ENCODE measurements at places on chromosomes 13 and 19.

GRCh38 chr13:43537124-43537523 is 249.6 kb downstream of the ENOX1 start:
- DNase-seq, result no peak

- DNase-seq, result no peak
Observed at GRCh38 chr13:38577048-38577447, 109.8 kb upstream of the FREM2 start.

DNA sequence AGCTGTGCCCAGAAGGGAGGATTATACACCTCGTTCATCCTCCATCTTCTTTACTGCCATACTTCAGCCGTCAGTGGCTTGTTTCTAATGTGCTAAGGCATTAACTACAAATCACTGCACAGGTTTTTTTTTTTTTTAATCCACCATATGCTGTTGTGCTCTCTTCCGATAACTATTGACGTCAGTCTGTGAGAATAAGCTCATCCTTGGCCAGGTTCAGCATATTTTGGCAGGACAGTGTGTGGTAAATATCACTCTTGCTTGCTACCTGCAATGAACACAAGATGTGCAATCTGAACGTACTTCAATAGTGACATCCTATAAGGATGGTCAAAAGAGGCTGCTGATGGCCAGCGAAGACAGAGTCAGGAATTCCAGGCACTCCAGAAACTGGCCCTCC is 2030.7 kb upstream of the PCDH20 start:
- DNase-seq, result no peak

GRCh38 chr19:49371184-49371583 is 7.5 kb downstream of the DKKL1 start:
- no peak for DNase-seq

GRCh38 chr19:329876-330275 is 14.7 kb downstream of the MIER2 start:
- no peak for DNase-seq

DNA sequence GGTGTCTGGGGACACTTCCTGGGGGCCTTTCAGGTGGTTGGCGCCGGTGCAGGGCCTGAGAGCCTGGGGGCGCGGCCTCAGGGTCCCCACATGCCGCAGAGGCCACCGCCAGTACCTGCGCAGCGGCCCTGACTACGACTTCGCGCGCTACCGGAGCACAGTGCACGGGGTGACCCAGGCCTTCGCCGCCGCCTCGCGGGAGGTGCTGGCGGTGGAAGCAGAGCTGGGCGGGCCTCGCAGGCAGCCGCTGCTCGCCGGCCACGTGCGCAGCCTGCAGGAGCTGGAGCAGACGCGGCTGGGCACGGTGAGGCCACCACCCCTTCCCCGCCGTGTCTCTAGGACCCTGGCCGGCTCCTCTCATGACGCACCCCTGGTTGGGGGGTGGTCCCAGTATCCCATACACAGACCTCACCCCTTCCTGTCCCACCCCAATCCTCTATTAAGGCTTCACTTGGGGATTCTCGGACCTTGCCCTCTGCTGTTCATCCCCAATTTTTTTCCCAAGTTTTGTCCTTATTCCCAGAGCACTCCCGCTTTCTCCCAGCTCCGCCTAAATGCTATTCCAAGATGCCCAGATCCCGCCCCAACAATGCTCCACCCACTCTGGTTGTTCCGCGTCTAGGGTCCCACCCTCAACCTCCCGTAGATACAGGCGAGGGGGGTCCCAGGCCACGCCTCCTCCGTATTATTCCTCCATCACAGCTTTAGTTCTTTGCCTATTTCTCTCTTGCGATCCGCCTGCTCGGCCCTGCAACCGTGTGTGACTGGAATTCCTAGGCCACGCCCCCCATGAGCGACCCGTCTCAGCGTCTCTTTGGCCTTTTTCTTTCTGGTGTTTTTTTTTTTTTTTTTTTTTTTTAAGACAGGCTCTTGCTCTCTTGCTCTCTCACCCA is 1.0 kb downstream of the REX1BD start:
- peak; percentile 81 for DNase-seq

- DNase-seq, result no peak
Observed at GRCh38 chr13:32391101-32391619, 36.8 kb downstream of the N4BP2L1 start.

DNA sequence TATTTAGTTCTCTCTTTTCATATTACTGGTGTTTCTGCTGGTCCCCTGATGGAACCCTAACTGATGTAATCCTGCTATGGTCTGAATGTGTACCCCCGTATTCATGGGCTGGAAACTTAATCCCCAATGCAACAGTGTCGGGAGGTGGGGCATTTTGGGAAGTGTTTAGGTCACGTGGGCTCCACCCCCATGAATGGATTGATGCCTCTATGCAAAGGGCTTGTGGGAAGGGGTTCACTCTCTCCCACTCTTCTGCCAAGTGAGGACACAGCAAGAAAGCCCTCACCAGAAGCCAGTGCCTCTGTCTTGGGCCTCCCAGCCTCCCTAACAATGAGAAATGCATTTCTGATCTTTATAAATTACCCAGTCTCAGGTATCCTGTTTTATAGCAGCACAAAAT is 21.2 kb upstream of the UBAC2 start:
- no peak for DNase-seq

DNA sequence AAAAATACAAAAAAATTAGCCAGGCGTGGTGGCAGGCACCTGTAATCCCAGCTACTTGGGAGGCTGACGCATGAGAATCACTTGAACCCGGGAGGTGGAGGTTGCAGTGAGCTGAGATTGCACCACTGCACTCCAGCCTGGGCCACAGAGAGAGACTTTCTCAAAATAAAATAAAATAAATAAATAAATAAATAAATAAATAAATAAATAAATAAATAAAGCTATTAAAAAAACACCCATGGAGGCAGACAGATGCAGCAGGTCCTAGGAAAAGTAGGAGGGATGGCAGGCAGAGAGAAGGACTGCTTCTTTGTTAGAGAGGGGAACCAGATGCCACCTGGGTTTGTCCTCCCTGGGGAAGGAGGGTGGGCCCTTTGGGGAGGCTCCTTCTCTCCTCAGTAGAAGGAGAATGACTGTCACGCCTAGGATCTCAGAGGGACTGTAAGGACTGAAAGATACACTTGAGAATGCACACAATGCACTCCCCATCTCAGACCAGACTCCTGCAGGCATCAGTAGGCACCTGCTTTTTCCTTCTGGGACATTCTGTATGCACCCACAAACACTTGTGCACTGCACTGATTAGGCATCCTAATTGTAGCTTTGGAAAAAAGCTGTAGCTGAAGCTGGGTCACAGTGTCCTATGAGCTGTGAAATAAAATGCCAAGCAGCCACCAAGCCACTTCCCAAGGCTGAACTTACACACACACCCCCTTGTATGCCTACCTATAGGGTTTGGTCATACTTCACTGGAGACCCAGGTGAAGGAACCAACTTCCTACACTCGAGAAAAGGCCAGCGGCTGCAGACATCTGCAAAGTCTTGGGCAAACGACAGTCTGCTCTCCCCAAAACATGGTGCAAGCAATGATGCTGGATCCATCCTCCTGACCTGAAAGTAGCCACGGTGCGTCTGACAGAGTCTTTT is 18.9 kb upstream of the SLC35E1 start:
- no peak for DNase-seq

GRCh38 chr13:96817336-96817941 is 176.8 kb downstream of the OXGR1 start:
- peak; percentile 11 for DNase-seq

DNA sequence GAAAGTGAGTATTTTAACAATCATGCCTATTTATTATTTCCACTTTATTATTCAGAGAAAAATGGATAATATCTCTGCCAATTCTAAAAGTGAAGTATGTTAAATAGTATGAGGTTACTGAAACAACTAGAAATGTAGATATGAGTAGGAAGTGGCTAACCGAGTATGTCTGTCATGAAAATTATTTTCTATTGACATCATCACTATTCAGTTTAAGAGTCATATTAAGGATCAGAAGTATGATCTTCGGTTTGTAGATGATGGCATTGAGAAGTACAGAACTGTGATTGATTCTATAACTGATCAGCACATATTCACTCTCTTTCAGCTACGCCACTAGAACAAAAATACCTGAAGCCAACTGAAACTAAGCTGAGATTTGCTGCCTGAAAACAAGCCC is 146.4 kb upstream of the SLITRK5 start:
- DNase-seq, result peak; percentile 7

DNA sequence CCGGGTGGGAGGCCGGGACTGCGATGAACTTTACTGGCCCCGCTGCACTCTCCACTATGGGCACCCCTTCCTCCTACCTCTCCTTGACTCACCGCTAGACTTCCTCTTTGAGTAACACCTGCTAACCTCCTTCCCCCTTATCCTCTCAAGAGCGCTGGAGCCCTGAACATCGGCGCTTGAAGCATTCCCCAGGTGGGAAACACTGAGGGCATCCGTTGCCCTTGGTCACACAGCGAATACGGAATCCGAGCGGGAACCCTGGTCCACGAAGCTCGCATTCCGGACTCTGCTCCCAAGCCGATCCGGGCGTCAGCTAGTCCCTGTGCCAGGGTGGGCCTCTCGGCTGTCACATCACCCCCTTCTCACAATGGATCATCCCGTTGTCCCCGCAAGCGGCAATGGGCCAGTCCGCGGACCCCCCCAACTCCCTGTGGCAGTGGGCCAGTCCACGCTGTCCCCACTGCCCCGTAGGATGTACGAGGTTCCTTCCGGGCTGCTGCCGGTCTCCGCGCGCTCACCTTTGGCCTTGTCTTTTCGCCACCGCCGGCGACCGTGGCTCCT is 4.2 kb downstream of the LIPE start:
- peak; percentile 69 for DNase-seq

DNA sequence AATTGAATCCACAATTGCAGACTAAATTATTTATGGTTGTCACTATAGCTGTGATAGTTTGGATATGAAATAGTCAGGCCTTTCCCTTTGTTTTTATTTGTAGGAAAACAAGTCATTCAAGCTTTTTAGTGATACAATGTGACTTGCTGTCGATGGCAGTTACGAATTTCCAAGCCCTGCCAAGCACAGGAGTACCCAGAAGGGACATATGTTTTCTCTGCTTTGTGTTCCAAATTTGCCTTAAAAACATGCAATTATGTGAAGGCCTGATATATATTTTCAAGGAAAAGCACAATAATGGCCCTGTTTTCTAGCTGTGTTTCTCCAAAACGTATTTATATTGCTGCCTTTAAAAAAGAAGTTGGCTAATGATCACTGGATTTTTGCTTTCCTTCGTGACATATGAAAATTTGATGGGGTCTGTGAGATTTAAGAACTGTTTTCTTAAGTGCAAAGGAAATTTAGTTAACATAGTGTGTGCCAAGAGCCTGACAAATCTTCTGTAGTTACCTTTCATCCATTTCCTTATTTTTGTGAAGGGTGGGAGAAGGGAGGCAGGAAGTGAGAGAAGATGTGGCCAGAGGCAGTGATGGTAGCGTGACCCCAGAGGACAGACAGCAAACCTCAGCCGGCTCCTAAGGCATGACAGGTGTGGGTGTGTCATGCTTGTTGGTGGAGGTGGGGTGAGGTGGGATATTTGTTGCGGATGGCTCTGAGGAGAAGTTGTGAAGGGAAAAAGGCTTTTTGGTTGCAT is 79.6 kb downstream of the TEX26 start:
- DNase-seq, result no peak

- DNase-seq, result no peak
Observed at GRCh38 chr13:30292325-30292724, 15.0 kb downstream of the KATNAL1 start.

DNA sequence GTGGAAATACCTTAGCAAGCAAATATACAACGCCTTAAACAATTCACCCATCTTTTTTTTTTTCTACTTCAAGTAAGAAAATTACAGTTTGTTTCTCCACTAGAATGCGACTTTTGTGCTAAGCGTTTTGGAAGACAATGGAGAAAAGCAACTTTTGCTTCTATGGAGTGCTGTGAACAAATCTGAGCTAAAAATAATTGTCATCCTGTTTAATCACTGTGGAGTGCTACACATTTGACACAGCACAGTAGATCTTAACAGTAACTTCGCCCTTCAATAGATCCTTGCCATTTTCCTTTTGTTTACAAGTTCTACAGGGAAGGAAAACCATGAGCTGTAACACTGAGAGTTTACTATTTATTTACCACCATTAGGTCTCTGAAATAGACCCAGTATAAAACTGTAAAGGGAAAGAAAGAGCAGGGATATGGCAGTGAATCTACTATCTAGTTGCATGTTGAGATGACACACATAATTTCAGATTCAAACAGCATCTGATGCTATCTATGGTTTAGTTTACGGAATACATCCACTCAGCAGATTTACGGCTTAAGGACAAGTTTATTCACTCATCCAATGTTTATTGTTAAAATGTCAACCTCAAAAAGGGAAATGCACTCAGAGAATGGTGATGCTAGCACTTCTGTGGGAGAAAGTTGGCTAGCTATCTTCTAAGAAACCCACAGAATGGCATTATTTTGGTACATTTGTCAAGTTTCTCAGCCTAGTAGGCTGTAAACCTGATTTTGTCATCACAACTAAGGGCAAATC is 175.3 kb downstream of the VWA8 start:
- no peak for DNase-seq

DNA sequence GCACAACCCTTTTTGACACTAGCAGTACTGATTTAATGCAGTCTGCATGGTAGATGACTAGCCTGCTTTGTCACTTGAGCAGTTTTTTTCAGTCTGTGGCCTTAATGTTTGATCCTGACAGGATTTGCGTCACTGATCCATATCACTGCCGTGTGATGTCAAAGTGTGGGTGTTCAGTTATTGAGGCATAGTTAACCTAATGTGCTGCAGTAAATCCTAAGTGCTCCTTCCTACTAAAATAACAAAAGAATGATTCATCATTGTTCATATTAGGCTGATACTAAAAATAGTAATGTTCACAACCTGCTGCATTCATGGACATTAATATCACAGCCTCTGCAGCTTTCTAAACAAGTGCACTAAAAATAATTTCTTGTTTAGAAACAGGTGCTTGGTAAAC is 121.9 kb upstream of the MLNR start:
- DNase-seq, result peak; percentile 91

- no peak for DNase-seq
Observed at GRCh38 chr13:23500849-23501248, 67.3 kb upstream of the SACS start.

GRCh38 chr19:29673451-29674371 is 8.4 kb downstream of the PLEKHF1 start:
- DNase-seq, result no peak

DNA sequence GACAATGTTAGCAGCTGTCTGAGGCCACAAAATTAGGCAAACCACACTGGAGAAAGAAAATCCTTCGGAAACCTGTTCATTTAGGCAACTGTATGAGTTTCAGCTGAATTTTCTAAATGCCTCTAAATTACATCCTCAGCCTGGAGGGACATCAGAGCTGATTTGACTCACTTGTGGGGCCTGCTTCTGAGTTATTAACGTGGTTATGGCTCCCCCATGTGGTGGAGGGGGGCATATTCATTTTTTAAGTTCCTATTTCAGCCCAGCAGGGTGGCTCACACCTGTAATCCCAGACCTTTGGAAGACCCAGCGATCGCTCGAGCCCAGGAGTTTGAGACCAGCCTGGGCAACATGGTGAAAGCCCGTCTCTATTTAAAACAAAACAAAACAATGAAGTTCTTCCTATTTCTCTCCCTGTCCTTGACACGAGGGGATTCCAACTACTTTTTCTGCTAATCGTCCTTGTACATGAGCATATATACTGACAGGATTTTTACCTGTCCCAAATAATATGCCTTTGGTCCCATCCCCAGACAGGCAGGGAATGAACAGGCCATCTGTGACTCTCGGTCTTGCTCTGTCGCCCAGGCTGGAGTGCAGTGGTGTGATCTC is 31.5 kb upstream of the HIF3A start:
- peak; percentile 85 for DNase-seq

Data from RKO (cell line).